ENCODE measurements at places on chromosomes 4 and X. TPM values are rescaled to one million over a fixed set of nuclear protein-coding genes. Genes with fewer than 3 reads are reported as not detected.

ZNF280C gene
- total RNA-seq = 6.7 TPM

SLC10A4 gene
- total RNA-seq = not detected

- peak overlapping the region; percentile 58 for H3K27ac ChIP-seq
- peaks cover 13% of the 10 kb centered on the region for H3K36me3 ChIP-seq
- no peak for DNase-seq
- peak overlapping the region; percentile 45 for H3K4me3 ChIP-seq
- H3K27me3 ChIP-seq = no peaks in the 10 kb centered on the region
These were observed 50.6 kb downstream of the TBL1X start for GRCh38 chrX:9515489-9515888.

VEGFD gene
- total RNA-seq = not detected

DNA sequence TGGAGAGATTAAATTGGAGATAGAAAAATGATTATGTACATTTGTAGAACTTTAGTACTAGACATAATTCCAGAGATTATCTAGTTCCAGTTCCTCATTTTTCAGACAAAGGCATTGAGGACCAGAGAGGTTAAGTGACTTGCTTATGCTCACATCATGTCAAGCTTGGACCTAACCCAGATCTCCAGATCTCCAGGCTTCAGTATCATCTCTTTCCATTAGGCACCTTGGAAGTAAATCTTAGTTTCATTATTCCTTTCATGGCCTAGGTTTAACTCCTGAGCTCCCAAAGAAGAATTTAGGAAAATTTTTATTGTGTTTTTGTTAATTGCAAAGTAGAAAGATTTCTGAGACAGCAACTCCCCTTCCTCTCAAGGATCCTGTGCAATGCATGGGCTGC, 148.8 kb downstream of the GATB start:
- no peak overlapping the region for H3K27ac ChIP-seq
- DNase-seq = no peak
- H3K4me1 ChIP-seq = no peaks in the 10 kb centered on the region

GRCh38 chr4:83360018-83360417, 25.4 kb upstream of the HPSE start:
- no peak overlapping the region for H3K4me3 ChIP-seq
- DNase-seq = no peak
- peaks cover 6% of the 10 kb centered on the region for H3K4me1 ChIP-seq
- no peaks in the 10 kb centered on the region for H3K36me3 ChIP-seq

ERCC6L gene
- 0.22 TPM for total RNA-seq

DNA sequence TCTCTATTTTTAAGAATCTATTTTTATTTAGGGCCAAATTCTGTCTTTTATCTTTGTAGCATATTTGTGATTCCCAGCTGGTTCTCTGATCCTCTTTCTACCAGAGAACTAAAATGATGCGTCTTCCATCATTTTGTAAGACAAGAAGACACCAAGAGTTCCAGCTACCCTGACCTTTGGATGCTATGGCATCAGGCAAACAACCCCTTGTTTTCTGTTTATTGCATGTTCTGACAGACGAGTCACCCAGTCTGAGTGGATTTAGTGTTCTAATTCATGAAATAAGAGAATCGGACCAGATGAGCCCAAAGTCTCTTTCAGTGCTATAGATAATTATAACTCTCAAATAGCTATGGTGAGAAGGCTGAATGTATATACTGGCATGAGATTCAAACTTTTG, 69.7 kb downstream of the ZFYVE28 start:
- DNase-seq = no peak
- peaks cover 12% of the 10 kb centered on the region for H3K36me3 ChIP-seq
- H3K4me3 ChIP-seq = no peak overlapping the region
- H3K4me1 ChIP-seq = peaks cover 7% of the 10 kb centered on the region
- no peaks in the 10 kb centered on the region for H3K27me3 ChIP-seq

GRCh38 chr4:110798687-110799086, 175.8 kb upstream of the PITX2 start:
- no peaks in the 10 kb centered on the region for H3K36me3 ChIP-seq
- no peaks in the 10 kb centered on the region for H3K4me1 ChIP-seq
- no peak overlapping the region for H3K4me3 ChIP-seq
- DNase-seq = no peak
- no peak overlapping the region for H3K27ac ChIP-seq

FGG gene
- total RNA-seq = not detected

DNA sequence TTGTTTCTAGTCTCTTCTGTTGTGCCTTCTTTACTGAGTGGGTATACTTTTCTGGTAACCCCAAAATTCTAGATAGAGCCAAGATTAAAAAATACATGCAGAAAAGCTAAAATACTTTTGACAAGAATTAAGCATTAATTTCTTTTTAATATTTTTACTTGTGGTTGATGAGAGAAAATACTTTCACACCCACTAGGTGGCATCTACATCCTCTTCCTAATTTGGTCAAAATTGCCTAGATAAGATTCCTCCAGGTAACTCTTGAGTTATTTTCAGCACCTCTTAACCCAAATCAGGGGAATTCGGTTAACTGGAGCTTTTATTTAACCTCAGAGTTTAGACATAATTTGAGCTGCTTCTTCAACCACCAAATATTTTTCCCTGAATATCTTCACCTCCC, 28.4 kb upstream of the COX7B2 start:
- no peaks in the 10 kb centered on the region for H3K36me3 ChIP-seq
- no peaks in the 10 kb centered on the region for H3K4me1 ChIP-seq
- peaks cover 2% of the 10 kb centered on the region for H3K27me3 ChIP-seq
- no peak for DNase-seq
- H3K27ac ChIP-seq = no peak overlapping the region
- H3K4me3 ChIP-seq = no peak overlapping the region

DNA sequence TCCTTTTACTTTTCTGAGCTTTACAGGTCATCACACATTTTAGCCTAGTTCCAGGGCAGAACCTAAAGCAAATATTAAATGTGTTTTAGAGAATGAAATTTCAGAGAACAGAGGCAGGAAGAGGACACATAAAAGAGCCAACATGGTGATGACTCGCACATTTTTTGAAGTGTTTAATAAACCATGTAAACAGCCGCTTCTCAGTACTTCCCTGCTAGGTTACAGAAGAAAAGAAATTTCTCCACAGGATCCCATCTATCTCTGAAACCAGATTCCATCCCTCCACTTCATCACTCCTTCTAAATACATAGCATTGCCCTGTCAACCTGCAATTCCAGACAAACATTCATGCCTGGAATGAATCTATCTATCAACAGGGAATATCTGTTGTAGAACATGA, 949.5 kb upstream of the PCDH7 start:
- H3K4me1 ChIP-seq = no peaks in the 10 kb centered on the region
- H3K36me3 ChIP-seq = no peaks in the 10 kb centered on the region
- no peak for DNase-seq
- no peak overlapping the region for H3K4me3 ChIP-seq

DNA sequence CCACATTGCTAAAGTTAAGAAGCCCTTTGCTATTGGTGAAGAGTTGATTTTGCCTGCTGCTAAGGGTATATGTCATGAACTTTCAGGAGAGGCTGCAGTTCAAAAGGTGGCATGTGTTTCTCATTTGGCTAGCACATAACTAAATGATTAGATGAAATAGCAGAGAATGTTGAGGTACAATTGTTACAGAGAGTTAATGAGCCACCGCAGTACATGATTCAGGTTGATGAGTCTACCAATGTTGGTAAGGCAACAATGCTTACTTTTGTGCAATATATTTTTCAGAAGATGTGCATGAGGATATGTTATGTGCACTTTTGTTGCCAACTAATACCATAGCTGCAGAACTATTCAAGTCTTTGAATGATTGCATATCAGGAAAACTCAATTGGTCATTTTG, 21.1 kb upstream of the CXCL2 start:
- peaks cover 2% of the 10 kb centered on the region for H3K27me3 ChIP-seq
- DNase-seq = no peak
- H3K4me3 ChIP-seq = no peak overlapping the region
- H3K4me1 ChIP-seq = no peaks in the 10 kb centered on the region

IL13RA2 gene
- not detected for total RNA-seq

CTAG1A gene
- not detected for total RNA-seq

DNA sequence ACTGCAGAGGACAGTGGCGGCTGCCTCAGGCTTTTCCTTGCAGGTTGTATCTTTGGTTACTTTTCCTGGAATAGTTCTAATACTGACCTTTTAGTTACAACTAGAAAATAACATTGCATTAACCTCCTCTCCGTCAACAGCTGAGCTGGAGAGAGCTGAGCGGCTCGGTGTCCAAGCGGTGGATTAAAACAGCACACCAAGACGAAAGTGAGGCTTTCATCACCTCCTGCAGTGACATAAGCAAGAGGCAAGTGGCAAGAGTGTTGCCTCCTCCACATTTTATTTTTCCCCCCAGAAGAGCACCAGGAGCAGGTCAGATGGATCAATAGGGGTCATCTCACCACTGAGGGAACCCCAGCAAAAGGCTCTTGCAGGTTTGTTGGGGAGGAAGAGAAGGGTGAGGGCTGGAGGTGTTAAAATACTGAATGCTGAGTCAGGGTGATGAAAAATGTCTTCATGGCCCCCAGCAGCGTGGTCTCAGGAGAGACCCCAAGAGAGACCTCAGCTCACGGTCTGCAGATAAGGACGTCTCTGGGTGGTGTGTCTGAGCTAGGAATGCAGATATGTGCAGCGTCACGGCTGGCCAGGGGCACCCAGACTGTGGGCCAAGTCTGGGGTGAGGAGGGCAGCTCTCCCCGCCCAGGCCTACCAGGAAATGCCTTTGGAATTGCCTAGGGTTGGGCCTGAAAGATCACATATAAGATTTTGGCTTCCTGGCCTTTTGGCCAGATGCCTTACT, 50.3 kb downstream of the CASP3 start:
- peaks cover 24% of the 10 kb centered on the region for H3K4me1 ChIP-seq
- DNase-seq = no peak
- no peaks in the 10 kb centered on the region for H3K36me3 ChIP-seq

GRCh38 chr4:48315728-48316630, 25.4 kb upstream of the SLAIN2 start:
- no peak overlapping the region for H3K27ac ChIP-seq
- H3K36me3 ChIP-seq = no peaks in the 10 kb centered on the region
- no peaks in the 10 kb centered on the region for H3K27me3 ChIP-seq
- H3K4me1 ChIP-seq = no peaks in the 10 kb centered on the region

NPY2R gene
- not detected for total RNA-seq

DNA sequence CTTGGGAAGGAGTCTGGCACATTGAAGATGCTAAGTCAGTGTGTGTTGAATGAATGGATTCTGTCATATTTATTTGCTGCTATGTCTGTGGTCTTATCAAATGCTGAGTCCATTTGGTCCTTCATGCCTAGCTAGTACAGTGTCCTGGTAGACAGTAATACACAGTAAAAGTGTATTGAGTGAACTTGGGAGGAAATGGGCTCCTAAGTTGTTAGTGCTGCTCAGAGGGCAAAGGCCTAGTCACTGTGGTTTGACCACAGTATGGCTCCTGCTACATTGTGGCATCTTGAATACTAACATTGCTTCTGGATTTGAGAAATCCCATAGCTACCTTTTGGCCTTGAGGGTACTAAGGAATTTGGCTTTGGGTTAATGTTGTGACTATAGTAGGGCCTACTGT, 33.9 kb downstream of the MTM1 start:
- peaks cover 13% of the 10 kb centered on the region for H3K36me3 ChIP-seq
- no peak overlapping the region for H3K27ac ChIP-seq
- no peak for DNase-seq
- no peaks in the 10 kb centered on the region for H3K27me3 ChIP-seq
- no peak overlapping the region for H3K4me3 ChIP-seq

- H3K4me1 ChIP-seq = no peaks in the 10 kb centered on the region
- H3K4me3 ChIP-seq = no peak overlapping the region
- no peak overlapping the region for H3K27ac ChIP-seq
- DNase-seq = no peak
These were observed 59.2 kb downstream of the ADGRG2 start for GRCh38 chrX:19063030-19063429.

C4orf50 gene
- not detected for total RNA-seq

PCDH10 gene
- total RNA-seq = not detected

- H3K27ac ChIP-seq = no peak overlapping the region
- H3K36me3 ChIP-seq = peaks cover 10% of the 10 kb centered on the region
- peaks cover 43% of the 10 kb centered on the region for H3K27me3 ChIP-seq
- peak overlapping the region; percentile 70 for H3K4me3 ChIP-seq
- DNase-seq = no peak
These were observed 1.2 kb downstream of the GABRB1 start for GRCh38 chr4:47032405-47033106.
